Activated CD4-positive, CD25-positive, alpha-beta regulatory T cell (primary cell): ENCODE measurements at places on chromosomes 5 and 9.

- DNase-seq, result no peak
Observed at GRCh38 chr5:96968074-96968473, 32.2 kb downstream of the LNPEP start.

DNA sequence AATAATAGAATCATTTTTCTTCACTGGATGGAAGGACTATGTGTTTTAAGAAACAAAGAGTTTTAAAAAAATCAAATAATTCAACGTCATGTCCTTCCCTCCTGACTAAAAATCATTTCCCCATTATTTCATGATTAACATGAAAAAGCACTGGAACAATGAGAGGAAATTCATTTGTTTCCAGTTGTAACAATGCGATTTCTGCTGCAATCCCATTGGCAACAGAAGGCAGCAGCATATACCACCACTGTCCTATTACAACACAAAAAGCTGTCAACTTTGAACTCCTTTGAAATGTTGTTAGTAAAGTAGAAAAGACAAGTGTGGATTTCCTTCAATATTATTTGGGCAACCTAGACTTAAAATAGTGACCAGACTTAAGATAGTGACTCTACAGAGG is 3.1 kb downstream of the C5orf63 start:
- no peak for DNase-seq

- no peak for DNase-seq
Observed at GRCh38 chr5:169201597-169201996, 99.3 kb downstream of the SLIT3 start.

- DNase-seq, result no peak
Observed at GRCh38 chr9:133959171-133959570, 33.0 kb downstream of the VAV2 start.

GRCh38 chr5:112918679-112919078 is 3.3 kb downstream of the REEP5 start:
- DNase-seq, result no peak

DNA sequence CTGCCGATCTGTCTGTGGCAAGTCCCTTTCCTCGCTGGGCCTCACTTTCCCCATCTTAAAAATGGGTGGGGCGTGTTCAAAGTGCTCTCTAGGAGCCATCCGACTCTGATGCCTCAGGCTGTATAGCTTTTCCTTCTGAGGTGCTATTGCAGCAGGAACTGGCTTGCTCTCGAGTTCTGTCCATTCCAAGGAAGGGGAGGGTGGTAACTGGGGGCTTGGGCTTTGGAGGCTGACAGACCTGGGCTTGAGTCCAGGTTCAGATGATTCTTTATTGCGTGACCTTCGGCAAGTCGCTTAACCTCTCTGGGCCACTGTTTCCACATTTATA is 139.5 kb downstream of the RGS3 start:
- no peak for DNase-seq

GRCh38 chr5:172499287-172499686 is 45.0 kb upstream of the SH3PXD2B start:
- no peak for DNase-seq

DNA sequence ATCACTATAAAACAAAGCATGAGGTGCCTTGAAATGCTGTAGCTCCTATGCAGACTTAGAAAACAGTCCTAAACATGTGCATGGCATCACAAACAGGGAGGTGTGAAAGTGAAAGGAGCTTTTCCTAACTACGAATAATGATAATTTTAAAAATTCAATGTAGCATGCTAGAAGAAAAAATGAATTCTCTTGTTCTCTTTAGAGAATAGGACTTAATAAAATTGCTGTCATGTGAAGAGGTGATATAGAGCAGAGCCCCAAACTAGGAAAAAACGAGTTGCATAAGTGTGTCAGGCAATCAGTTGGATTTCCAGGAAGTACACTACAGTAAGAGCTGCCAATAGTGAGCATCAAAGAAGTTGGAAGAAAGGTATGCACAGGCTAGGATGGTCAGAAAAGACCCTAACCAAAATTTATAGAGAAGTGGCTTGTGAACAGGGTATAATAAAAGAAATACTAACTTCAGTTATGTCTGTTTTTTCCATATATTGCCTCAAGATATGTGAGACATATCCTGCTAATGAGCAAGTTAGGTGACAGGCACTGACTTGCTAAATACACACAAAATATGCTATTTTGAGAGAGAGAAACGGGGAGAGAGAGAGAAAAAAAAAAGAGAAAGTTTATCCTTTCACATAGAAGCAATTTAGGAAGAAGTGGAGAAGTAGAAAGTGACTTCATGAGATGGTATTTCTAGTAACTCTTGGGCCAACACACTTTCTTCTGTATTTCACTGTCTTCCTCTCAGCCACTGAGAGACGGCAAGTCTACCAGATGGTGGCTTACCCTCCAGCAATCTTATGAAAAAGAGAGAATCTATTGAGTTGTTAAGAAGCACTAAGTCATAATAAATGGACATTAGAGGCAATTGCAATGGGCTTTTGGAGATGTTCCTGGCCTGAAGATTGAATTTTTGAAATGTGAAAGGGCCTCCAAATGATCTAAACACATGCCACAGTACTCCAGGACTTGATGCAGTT is 18.0 kb downstream of the ITGA2 start:
- no peak for DNase-seq

- no peak for DNase-seq
Observed at GRCh38 chr5:72559866-72560766, 52.9 kb upstream of the ZNF366 start.

DNA sequence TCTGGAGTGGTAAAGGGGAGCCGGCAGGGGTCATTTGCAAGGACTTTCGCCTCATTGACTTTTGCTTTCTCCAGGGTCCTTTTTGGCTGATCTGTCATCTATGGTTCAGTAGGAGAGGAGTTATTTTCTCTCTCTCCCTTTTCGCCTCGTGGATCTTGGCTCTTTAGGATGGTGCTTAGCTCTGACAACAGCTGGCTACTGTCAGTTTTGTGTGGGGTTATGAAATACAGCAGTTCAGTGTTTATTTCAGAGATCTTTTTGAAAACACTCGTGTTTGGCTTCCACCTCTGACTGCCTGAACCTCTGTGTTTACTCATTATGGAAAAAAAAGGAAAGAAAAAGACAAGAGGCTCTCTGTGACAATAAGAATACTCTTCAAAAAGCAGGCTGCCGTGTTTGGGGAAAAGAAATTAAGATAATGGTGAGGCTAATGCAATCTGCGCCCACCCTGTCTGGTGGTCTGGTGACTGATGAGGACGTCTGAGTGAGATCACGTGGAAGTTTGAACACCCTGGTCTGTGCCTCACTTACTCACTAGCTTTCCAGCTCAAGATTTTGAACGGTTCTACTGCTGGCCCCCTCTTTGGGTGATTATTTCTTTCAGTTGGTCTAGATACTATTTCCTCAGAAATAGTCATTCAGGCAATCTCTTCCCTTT is 567.7 kb downstream of the CAAP1 start:
- no peak for DNase-seq

- no peak for DNase-seq
Observed at GRCh38 chr9:70285246-70285645, 26.5 kb downstream of the SMC5 start.

DNA sequence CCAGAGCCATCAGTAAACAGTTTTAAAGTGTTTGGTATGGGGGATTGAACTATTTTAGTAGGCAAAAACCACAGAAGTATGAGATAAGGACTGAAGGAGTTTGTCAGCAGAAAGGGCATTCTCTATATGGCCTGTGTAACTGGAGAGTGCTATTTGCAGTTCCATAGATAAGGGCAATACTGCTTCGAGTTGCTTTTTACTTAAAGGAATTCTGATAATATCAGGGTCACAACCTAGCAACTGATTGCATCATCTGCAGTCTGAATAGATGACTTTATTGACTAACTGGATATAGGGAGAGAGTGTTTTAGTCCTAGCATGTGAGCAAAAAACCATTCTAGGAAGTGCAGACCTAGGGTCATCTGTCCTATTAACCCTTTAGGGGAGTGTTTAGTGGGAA is 645.2 kb upstream of the PTPRD start:
- DNase-seq, result no peak

DNA sequence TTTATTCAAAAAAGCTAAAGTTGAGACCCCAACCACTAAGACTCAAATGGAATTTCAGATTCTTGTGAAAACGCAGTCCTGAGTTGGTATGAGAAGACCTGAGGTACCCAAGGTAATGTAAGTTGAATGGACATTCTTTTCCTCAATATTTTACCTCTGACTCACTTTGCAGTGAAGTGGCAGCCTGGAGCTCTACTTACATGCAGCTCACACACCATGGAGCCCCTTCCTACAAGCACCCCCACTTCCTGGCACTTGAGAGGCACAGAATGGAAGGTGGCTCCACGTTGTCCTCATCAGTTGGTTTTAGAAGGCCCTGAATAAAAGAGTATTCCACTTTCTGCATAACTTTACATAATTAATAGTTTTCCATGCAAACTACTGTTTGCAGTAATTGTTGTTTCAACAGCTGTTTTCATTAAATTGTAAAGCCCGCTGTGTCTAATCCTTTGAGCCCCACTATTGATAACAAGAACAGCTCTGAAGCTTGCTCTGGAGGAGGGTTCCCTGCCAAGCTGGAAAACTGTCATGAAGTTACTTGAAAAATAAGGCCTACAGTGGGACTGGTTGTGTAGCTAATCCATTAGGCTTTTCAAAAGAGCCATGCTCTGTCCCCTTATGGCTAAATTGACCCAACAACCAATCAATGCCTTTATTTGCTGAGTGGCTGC is 102.2 kb upstream of the SPATA31D4 start:
- no peak for DNase-seq
